ENCODE measurements at places on chromosomes 7 and 10. TPM values are rescaled to one million over a fixed set of nuclear protein-coding genes. Genes with fewer than 3 reads are reported as not detected.

The COMMD3 gene
- 76.6 TPM for total RNA-seq

The GPC2 gene
- total RNA-seq, result 103 TPM

The CYP3A7 gene
- total RNA-seq, result 0.44 TPM

The STRA8 gene
- not detected for total RNA-seq

The NPFFR1 gene
- total RNA-seq, result 0.34 TPM

The GRM3 gene
- 2.8 TPM for total RNA-seq

The TCERG1L gene
- not detected for total RNA-seq

The HOXA6 gene
- total RNA-seq, result 21.0 TPM

The INPP5A gene
- total RNA-seq, result 45.0 TPM

The ITPRID1 gene
- not detected for total RNA-seq

- ATAC-seq, result peak; percentile 77
These were observed 345 bp downstream of the COBL start for GRCh38 chr7:51316262-51316665.

DNA sequence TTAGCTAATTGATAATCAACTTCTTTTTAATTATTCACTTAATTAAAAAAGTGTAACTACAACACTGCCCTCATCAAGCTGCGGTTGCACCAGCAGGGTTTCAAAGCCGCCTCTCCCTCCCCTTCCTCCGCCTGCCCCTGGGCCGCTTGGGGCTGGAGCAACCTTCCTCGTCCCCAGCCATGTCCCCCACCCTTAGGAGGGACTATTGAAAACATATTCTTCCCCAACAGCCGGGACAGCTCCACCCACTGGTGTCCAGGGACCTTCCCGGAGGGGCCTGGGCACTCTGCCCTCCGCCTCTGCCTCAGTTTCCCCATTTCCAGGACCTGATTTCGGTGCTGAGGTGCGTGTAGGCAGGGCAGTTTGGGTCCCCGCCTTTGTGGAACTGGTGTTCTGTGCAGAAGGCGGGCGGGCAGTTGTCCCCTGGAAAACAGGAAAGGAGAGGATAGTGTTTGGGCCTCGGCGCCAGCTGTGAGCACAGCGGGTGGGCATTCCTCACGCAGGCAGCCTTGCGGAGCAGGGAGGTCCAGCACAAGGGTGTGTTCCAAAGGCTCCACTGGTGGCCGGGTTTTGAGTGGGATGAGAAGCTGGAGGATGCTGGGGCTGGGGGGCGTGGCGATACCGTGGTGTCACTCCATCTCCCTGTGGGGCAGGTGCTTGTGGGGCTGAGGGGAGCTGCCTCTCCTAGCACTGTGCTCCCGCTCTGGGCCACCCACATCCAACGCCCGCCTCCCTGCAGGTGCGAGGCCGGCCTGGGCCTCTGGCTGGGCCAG lies 15.7 kb downstream of the UNCX start:
- ATAC-seq, result no peak

DNA sequence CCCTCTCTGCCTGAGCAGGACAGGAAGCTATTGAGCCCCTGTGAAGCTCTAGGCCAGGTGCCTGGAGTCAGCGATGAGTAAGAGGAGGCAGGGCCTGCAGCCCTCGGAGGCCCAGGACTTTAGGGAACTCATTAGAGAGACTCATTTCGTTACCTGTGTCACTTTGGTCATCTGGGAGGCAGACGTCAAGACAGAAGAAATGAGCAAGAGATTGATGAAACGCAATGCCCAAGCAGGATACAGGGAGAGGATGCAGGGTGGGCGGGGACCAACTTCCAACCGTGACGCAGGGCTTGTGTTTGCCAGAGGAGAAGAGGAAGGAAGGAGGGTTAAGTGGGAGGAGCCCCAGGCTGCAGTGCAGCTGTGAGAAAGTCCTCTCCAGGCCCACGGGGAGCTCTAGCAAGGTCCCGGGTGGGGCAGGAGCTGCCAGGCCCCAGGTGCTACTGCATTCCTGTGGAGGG lies 26.4 kb upstream of the GNA12 start:
- ATAC-seq, result peak; percentile 55

DNA sequence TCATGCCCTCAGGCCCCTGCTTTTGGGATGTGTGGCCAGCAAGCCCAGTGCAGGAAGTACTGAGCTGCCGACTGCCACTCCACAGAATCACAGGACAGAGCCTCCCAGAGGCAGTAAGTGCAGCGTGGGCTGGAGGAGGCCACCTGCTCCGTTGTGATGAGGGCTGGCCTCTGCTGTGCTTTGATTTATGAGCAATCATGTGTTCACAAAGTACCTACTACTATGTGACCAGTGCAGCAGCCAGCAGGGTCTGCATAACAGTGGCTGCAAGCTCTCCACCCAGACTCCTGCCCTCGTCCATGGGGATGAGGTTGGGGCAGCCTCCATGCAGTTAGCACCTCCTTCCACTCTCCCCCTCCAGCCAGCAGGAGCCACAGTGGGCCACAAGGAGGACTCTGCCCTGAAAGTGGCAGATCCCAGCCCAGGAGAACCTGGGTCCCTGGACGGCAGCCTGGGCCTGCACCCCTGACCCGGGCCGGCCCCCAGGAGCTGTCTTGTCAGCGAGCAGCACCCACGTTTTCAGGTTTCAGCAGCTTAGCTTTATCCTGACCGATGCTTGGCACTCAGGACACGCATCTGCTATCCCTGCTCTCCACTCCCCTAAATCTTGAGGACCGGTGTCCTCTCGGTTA lies 37.7 kb upstream of the INSIG1 start:
- no peak for ATAC-seq

GRCh38 chr10:118036281-118036875 lies 10.4 kb downstream of the RAB11FIP2 start:
- peak; percentile 44 for ATAC-seq

DNA sequence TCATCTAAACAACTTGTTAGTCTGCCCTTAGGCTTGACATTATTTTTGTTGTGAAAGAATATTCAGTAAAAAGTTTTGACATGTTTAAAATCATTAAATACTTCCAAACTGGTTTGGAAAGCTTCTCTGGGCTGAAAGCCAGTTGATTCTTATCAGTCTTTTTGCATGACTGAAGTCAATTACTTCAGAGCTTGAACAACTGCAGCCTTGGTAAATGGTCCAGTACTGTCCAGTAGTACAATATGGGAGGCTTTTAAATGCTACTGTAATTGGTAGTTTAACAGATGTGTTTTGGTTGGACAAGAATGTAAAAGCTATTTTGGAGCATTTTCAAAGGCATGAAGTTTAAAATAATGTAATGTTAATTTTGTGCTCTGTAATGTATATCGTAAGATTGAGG lies 103.4 kb downstream of the SDK1 start:
- no peak for ATAC-seq

DNA sequence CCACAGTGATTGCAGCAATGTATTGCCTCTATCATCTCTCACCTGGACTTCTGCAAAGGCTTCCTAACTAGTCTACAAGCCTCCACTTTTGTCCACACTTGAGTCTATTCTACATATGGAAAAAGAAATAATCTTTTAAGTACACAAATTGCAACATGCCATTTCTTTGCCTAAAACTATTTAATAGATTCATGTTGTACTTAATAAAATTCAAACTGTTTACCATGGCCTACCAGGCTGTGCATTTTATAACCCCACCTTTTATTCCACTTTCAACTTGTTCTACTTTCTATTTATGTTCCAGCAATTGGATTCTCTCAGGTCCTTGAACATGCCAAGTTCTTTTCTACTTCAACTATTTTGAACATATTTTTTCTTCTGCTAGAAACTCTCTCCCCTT lies 128.7 kb downstream of the GPR85 start:
- ATAC-seq, result no peak

GRCh38 chr7:140214075-140214684 lies 37.4 kb upstream of the KDM7A start:
- ATAC-seq, result no peak

- no peak for ATAC-seq
These were observed 597.5 kb upstream of the MKI67 start for GRCh38 chr10:128723631-128724205.

DNA sequence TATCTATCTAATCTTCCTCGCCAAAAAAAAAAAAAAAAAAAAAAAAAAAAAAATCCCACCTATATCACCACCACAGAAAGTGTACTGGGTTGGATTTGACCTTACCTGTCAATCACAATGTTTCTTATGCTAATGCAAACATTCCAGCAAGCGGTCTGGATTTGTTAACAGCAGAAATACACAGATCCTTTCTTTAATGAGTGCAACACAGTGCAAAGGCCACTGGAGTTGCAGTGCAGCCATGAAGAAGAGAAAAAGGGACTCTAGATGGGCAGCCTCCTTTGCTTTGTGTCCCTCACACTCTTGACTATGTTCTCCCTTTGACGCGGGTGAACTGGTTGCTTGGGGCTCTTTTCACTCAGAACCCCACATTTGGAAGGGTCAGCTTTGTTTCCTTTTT lies 127.3 kb upstream of the PRKCQ start:
- ATAC-seq, result no peak

GRCh38 chr10:50629495-50630122 lies 5.9 kb upstream of the SGMS1 start:
- ATAC-seq, result no peak

DNA sequence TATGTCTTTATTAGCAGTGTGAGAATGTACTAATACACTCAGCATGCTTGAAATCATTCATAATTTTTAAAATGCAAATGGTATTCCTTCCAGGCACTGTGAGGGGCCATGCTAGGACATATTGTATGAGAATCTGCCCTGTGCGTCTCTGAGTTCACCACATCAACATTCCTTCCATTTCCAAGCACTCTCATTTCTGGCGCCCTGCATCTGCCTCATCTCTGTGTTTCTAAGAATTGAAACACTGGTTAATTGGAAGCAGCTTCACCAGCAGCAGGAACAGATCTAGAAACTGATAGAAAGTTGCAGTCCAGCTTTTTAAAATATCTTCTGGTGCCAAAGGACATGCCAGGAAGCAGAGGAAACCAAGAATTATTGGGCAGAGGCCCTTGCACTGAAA lies 555.9 kb upstream of the DPP6 start:
- ATAC-seq, result no peak

GRCh38 chr10:80552151-80552646 lies 14.5 kb downstream of the SH2D4B start:
- peak; percentile 60 for ATAC-seq

Measured in motor neuron (in vitro differentiated cells).